Activated CD4-positive, alpha-beta T cell treated with anti-CD3 and anti-CD28 coated beads for 24 hours (primary cell): ENCODE measurements at places on chromosomes 3 and 15.

- DNase-seq = no peak
These were observed 216.1 kb downstream of the SLCO3A1 start for GRCh38 chr15:92069308-92070250.

GRCh38 chr3:169286992-169287391 is 376.5 kb downstream of the MECOM start:
- no peak for DNase-seq

GRCh38 chr3:63895422-63896189 is 16.6 kb downstream of the SCAANT1 start:
- no peak for DNase-seq

- no peak for DNase-seq
These were observed 60.1 kb upstream of the SPRED1 start for GRCh38 chr15:38192496-38192895.

DNA sequence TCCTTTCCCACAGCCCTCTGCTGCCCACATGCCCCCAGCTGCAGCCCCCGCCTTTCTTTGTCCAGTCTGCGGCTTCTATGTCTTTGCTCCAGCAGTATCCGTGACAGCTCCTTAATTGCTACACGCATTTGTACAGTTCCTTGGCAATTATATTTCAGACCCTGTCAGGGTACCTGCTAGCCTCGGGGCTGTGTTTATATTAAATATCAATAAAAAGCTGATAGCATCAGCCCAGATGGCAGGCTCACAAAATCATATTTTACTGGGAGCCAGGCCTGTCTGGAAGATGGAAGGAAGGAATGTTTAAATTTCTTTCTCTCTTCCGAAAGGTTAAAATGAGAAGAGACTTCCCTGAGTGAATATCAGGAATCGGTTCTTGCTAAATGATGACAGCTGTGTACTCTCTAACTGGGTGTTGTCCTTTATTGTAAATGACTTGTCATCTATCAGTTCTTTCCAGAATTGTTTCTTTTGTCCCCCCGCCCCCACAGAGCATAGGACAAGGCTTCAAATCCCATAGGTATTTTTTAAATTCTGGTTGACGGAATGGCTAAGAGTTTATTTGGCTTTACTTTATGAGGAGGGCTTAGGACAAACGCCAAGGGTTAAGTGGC is 378.1 kb downstream of the LRTM1 start:
- no peak for DNase-seq

DNA sequence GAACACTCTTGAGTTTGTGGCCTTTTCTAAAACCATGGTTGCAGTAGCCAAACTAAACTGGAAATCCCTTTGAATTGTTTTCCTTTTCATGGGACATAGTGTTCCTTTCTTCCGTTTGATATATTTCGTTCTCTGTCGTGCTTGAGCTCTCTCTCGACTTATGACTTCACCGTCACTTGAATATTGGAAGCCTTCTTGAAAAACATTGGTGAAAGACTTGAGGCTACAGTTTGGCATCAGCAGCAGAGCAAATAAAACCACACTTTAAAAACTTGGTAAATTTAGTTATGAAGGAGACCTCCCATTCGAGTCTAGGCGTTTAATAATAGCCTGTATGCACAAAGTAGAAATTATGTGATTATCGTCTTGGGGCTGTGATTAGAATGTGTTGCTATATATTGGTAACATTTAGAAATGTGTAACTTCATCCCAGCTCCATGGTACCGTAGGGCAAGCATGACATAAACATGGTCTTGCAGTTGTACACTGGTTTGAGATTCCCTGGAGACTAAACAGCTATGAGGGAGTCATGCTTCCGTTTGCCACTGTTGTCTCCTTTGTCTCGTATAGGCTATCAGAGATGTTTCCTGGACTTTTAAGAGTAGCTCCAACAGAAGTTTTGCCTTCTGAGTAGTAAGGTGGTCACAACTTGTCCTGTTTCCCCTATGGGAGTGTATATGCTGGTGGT is 122.3 kb downstream of the PTPRG start:
- DNase-seq = no peak

DNA sequence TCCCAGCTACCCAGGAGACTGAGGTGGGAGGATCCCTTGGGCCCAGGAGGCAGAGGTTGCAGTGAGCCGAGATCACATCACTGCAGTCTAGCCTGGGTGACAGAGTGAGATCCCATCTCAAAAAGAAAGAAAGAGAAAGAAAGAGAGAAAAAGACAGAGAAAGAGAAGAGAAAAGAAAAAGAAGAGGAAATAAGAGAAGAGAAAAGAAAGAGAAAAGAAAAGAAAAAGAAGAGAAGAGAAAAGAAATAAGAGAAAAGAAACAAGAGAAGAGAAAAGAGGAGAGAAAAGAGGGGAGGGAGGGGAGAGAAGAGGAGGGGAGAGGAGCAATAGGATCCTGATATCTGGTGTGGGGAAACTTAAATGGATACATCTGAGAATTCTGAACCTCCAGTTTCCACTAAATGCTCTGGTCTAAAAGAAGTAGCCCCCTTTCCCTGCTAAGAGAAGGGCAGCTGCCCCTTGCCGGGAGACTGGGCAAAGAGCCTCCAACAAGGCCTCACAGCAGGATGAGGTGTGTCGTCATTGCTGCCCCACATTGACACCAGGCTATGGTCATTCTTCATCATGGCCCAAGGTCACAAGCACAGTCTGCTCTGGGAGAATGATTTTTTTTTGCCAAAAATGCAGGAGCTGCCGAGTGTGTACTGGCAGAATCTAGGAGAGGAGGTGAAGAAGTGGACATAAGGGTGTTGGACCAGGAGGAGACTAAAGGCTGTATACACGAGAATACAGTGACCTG is 21.1 kb upstream of the COMMD4 start:
- DNase-seq = no peak

DNA sequence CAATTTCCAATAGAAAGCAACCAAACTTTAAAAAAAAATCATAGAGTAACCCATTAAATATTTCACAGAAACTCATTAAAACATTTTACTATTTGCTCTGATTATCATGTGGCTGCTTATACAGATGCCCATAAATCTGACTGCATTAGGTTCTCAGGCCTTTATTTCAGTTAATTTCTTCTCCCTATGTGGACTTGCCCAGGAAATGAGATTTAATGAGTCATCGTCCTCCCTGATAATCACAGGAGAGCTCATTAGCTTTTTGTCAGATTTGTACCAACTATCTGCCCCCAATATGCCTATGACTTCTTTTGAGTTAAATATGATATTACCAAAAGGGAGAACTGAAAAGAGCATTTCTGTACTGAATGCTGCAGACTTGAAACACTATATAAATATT is 168.0 kb downstream of the FOXB1 start:
- no peak for DNase-seq

- DNase-seq = no peak
These were observed 15.5 kb upstream of the ONECUT1 start for GRCh38 chr15:52805351-52806283.

GRCh38 chr3:123369085-123369484 is 79.8 kb downstream of the ADCY5 start:
- no peak for DNase-seq

DNA sequence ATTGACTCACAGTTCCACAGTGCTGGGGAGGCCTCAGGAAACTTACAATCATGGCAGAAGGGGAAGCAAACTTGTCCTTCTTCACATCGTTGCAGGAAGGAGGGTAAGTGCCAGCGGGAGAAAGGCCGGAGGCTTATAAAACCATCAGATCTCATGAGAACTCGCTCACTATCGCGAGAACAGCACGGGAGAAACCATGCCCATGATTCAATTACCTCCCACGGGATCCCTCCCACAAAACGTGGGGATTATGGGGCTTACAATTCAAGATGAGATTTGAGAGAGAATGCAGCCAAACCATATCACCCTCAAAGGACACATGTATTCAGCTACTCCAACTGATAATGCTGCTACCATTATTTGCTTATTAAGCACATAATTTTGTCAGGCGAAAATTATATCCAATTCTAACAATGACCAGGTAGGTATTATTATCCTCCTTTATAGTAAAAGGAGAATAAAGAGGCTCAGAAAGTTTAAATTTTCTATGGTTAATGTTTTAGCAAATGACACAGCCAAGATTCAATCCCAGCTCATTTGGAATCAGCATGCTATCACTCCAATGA is 327.2 kb upstream of the CDIN1 start:
- no peak for DNase-seq

DNA sequence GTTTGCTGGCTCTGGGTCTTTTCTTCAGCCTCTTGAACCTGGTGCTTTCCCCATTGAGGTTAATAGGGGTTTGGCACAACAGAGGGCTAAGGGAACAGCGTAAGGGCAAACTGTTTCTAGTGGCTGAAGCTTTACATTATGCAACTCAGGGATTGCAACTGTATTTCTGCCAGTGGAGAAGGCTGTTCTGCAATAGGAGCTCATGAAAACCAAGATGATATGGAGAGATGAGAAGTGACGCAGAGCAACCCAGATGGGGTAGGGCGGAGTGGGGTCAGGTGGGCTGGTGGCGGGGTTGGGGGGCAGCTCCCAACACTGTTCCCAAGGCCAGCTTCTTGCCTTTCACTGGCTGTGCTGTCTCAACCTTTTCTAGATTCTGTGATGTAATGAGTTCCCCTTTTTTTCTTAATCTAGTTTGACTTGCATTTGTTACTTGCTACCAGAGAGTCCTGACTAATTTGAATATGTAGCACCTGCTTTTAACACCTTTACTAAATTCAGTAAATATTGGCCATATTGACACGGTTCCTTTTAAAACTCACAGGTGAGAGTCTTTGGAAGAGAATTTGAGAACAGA is 7.2 kb downstream of the GXYLT2 start:
- DNase-seq = no peak

DNA sequence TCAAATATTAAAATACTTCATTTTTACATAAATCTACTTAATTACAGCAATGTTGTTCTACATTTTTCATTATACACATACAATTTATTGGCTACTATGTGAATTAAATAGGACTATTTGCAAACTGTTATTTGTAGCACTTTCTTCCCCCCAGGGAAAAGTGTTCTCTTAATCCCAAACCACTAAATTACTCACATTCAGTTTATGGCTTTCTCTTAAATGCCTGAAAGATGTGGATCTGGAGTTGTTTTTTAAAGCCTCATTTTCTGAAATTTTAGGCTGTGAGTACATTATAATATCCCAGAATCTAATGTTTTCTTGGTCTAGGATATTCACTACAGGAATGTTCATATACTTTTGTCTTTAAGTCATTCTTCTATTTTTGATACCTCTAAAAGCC is 32.7 kb downstream of the PRTG start:
- no peak for DNase-seq

- no peak for DNase-seq
These were observed 12.4 kb downstream of the GORASP1 start for GRCh38 chr3:39094851-39095677.

GRCh38 chr3:113573728-113574127 is 41.4 kb downstream of the SIDT1 start:
- DNase-seq = no peak

GRCh38 chr3:189981668-189982067 is 139.0 kb downstream of the P3H2 start:
- no peak for DNase-seq

DNA sequence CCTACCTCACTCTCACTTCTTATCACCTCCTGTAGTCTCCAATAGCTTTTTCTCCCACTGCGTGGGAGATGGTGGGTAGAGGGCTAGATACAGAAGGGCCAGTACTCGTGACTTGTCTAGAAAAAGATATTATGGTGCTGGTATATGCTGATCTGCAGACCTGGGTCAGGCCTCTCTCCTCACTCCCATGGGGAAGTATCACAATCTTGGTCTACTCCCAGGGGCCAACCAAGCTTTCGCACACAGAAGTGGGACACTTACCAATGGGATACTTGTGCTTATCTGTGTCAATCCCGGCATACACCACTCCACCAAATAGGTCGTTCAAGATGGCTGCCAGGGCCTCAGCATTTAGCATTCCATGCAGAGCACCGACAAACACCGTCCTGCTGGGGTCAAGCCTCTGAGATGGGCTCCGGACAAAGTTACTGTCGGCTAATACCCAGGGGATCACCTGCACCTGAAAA is 9.0 kb upstream of the RPS17 start:
- DNase-seq = no peak

DNA sequence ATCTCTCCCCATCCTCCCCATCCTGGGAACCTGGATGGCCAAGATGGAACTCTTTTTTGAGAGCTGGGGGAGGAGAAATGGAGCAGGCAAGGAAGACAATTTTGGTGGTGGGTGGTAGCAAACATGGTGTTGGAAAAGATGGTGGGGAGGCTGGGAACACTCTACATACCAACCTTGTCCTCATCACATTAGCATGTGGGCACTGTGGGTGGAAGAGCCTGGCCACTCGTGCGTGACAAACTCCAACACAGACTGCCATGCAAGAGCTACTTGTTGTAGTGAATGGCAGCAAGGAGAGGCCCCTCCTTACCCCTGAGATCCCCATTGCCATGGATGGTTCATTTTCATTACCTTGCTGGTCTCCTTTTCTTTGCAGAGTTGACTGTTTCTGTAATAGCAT is 262.6 kb downstream of the RPLP1 start:
- no peak for DNase-seq

GRCh38 chr3:107142786-107143575 is 234.3 kb upstream of the CCDC54 start:
- no peak for DNase-seq

- DNase-seq = no peak
These were observed 98.6 kb upstream of the C15orf61 start for GRCh38 chr15:67422296-67422695.

DNA sequence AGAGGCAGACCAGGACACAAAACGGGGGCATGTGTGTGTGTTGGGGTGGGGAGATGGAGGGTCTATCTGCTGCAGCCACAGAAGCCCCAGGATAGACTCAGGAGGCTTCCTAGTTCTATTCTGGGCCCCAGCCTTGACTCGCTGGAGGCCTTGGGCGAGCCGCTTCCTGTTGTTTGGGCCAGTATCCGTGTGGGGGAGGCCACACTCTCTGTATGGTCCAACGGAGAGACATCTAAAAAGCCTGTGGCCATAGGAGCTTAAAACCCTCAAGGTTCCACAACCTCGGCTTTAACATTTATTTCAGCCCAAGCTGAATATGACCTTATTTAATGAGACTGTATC is 32.8 kb downstream of the POC1A start:
- no peak for DNase-seq

- DNase-seq = no peak
These were observed 5.3 kb downstream of the FOXP1 start for GRCh38 chr3:71578054-71578751.

- no peak for DNase-seq
These were observed 14.2 kb upstream of the CLEC3B start for GRCh38 chr3:45011756-45012508.

- no peak for DNase-seq
These were observed 211.8 kb downstream of the CTNNB1 start for GRCh38 chr3:41411065-41411464.

DNA sequence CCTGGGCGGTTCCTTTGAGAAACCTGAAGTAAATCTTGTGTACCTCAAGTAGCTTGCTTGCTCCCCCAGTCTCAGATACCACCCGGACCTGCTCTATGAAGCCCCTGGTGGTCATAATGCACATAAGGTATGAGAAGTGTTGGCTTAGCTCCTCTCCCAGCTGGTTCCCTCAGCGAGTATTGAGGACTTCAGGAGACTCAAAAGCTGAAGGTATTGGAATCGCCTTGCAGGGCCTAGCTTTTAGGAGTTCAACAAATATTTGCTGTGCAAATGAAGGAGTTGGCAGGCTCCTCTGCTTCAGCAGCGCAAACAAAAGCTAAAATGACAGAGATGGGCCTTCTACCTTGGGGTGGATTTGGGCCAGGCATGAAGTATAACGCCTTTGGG is 1.7 kb downstream of the CMTM8 start:
- no peak for DNase-seq
